Pulmonary artery endothelial cell (primary cell): ENCODE measurements at places on chromosomes 2 and 18. TPM values are rescaled to one million over a fixed set of nuclear protein-coding genes. Genes with fewer than 3 reads are reported as not detected.

The RBM44 gene
- total RNA-seq, result 0.33 and 0.39 TPM in 2 replicates

The VWA3B gene
- total RNA-seq, result not detected in 2 replicates

The GKN1 gene
- total RNA-seq, result not detected in 2 replicates

The HAAO gene
- 0.18 and 0.20 TPM in 2 replicates for total RNA-seq

The THSD7B gene
- total RNA-seq, result not detected in 2 replicates

The TUBA4A gene
- total RNA-seq, result 14.0 and 29.0 TPM in 2 replicates

The C1QL2 gene
- total RNA-seq, result not detected in 2 replicates

The SLC23A3 gene
- total RNA-seq, result 0.59 and 2.2 TPM in 2 replicates

The ASAP2 gene
- total RNA-seq, result 44.0 and 49.9 TPM in 2 replicates

The TUBA3E gene
- total RNA-seq, result not detected in 2 replicates

The SIX3 gene
- total RNA-seq, result not detected in 2 replicates

The INHBB gene
- 0.25 and 1.7 TPM in 2 replicates for total RNA-seq

The ANKRD30BL gene
- not detected in 2 replicates for total RNA-seq

The CFAP210 gene
- total RNA-seq, result not detected in 2 replicates

The NEMP2 gene
- total RNA-seq, result 3.5 and 4.7 TPM in 2 replicates

The KIAA2012 gene
- not detected in 2 replicates for total RNA-seq

The MCM6 gene
- 28.6 and 41.4 TPM in 2 replicates for total RNA-seq

The CELF4 gene
- not detected in 2 replicates for total RNA-seq

The IGFBP2 gene
- total RNA-seq, result 15.8 and 60.4 TPM in 2 replicates

The OSBPL6 gene
- total RNA-seq, result 5.4 and 6.9 TPM in 2 replicates

The STEAP3 gene
- total RNA-seq, result 12.2 and 23.7 TPM in 2 replicates

The TXNDC2 gene
- under 0.01 TPM in 1 of 2 replicates, not detected in the other for total RNA-seq

The TBR1 gene
- total RNA-seq, result 0.04 and 0.07 TPM in 2 replicates

The CD226 gene
- 0.04 and 0.13 TPM in 2 replicates for total RNA-seq

The RBM45 gene
- total RNA-seq, result 21.2 and 24.0 TPM in 2 replicates

The UGT1A5 gene
- not detected in 2 replicates for total RNA-seq

The SCRN3 gene
- 19.7 and 30.6 TPM in 2 replicates for total RNA-seq

The SKOR2 gene
- total RNA-seq, result not detected in 2 replicates

The ASB1 gene
- 21.2 and 34.9 TPM in 2 replicates for total RNA-seq

The TUBB8B gene
- total RNA-seq, result not detected in 2 replicates

The NT5C1B gene
- not detected in 2 replicates for total RNA-seq

The SH3RF3 gene
- total RNA-seq, result 6.3 and 7.4 TPM in 2 replicates

The FSIP2 gene
- 0.07 and 0.28 TPM in 2 replicates for total RNA-seq

The C2orf80 gene
- total RNA-seq, result not detected in 2 replicates

The IFT172 gene
- total RNA-seq, result 27.5 and 30.3 TPM in 2 replicates

The FAM136A gene
- 34.4 and 43.6 TPM in 2 replicates for total RNA-seq

The BCL2 gene
- total RNA-seq, result 1.3 and 1.4 TPM in 2 replicates

The REG3G gene
- not detected in 2 replicates for total RNA-seq

The HMSD gene
- 0.07 TPM in 1 of 2 replicates, not detected in the other for total RNA-seq

The SLC9A4 gene
- total RNA-seq, result not detected in 2 replicates

The LYG2 gene
- total RNA-seq, result not detected in 2 replicates

The SPC25 gene
- total RNA-seq, result 4.4 and 9.0 TPM in 2 replicates
